ENCODE measurements at places on chromosomes 12 and 14.

GRCh38 chr14:55846826-55847446, 266.9 kb downstream of the KTN1 start:
- peak; percentile 63 for DNase-seq

- peak; percentile 12 for DNase-seq
Measured at GRCh38 chr14:21668377-21668776, 5.2 kb downstream of the OR4E1 start.

DNA sequence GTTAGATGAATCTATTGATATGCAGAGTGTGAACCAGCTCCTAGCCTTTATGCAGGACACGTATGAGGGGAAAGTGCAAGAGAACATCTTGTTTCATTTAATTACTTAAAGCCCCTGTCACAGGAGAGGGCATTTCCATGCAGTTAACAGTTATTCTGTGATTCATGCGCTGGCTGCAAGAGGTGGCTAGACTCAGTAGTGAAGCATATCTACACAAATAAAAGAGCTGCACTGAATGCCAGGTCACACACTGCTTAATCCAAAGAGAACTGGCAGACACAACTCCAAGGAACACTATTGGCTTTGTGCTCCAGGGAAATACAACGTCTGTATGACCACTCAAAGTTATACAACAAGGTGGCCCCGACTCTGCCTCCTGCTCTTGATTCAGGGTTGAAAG, 394.1 kb downstream of the C12orf75 start:
- DNase-seq: no peak

- DNase-seq: no peak
Measured at GRCh38 chr12:64821116-64821630, 3.3 kb upstream of the TBC1D30 start.

DNA sequence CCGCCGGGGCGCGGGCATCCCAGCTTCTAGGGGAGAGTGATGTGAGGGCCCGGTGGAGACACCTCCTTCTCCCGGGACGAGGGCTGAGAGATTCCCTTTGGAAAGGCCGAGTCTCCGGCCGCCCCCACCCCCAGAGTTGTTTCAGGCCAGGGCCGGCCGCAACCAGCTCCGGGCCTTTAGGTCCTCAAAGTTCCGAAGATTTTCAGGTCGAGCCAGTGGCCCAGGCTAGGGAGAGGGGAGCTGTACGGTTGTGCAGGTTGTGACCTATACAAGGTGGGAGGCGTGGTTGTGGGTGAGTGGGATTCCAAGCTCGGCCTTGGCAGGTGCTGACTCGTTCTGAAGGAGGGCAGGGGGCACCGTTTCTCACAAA, 18.4 kb upstream of the ANKRD33 start:
- no peak for DNase-seq

DNA sequence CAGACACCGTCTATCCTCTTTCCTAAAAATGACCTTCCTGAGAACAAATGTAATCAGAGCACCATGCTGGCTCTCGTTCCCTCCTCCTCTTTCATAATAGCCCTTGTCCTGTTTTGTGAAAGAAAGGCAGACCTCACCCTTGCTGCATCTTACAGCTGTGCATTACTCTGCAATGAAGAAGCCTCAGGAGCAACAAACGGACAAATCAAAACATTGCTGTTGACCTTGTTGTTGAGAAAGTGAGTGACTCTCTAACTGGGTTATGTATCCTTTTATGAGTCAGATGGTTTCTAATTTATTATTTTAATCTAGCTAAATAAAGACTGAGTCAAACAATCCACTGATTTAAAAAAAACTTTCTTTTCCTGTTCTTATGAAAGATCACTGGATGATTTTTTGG, 180.9 kb downstream of the RPS29 start:
- DNase-seq: peak; percentile 4

- peak; percentile 53 for DNase-seq
Measured at GRCh38 chr12:39103552-39104165, 198.3 kb upstream of the CPNE8 start.

DNA sequence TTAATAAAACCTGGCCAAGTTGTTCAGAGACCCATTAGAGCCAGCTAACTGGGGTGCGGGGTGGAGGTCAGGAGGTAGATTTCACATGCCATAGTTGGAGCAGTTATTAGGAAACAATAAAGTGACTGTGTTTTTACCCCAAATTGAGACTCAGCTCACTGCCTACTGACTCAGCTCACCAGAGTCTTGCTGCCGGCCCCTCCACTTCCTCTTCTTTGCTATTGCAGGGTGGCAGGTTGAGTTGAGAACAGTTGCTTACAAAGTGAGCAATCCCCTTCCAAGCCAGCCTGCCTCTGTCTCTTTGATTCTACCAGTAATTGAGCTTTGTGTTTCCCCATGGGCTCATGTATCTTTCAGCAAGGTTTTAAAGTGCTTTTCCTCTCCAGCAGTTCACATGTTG, 12.9 kb downstream of the ST8SIA1 start:
- DNase-seq: peak; percentile 15

DNA sequence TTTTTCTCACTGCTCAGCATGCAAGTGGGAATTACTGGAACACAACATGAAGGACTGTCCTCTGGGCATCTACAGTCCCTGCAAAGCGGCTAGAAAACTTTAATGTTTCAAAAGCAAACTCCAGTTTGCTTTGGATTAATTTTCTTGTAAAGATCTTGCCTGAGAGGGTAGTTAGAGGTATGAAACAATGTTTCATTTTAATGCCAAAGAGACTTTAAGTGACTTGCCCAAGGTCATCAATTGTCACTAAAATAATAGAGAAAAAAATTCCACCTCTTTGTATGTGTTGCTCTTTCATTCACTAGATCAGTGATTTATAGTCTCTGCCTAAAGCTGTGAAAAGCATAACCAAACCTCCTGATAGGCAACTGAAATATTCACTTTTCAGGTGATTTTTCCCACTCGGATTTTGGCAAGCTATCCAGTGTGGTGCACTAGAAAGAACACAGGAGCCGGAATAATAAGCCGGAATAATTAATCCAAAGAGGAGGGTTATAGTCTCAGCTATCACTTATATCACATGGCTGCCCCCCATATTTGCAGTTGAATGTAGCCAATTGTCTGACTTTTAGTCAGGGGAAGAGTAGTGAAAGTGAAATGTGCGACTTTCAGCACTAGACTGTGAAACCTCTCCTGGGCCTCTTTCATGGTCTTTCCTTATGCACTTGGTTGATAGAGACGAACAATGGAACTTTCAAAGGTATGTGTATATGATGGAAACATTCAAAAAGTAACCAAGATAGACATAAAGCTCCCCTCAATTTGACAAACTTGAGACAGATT, 107.7 kb downstream of the SLC6A15 start:
- no peak for DNase-seq

- DNase-seq: peak; percentile 82
Measured at GRCh38 chr14:35365130-35366055, 39.2 kb downstream of the NFKBIA start.

DNA sequence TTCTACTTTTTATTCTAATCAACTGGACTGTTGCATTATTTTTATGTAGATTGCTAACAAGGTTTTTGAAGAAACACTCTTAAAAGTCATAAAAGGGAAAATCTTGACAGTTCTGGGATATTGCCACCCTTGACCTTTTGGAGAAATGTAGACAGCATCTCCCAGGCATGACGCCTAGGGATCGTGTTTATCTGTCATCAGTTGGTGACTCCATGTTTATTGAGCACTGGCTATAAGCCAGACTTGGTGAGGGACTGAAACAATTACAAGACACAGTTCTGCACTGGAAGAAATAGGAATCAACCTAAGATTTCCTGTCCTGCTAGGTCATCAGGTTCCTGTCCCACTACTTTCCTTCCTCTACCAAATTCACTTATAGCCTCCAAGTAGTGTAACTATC, 34.5 kb downstream of the HMGA2 start:
- peak; percentile 60 for DNase-seq

DNA sequence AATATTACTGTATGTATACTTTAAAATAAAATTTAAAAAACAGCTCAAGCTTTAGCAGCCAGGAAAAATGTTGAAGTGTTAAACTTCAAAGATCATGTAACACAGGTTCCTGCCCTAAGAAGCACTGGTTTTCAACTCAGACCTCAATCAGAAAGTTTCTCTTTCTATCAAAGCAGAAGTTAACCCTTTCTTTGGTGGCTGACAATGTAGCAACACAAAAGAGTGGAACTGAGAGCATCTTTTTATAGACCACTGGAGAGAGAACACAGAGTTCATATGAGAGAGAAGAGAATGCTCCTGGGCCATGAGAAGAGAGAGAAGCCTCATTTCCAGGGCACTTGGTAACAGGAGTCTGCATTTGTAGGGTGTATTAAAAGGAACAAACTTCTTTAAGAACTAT, 42.2 kb upstream of the KTN1 start:
- DNase-seq: no peak

DNA sequence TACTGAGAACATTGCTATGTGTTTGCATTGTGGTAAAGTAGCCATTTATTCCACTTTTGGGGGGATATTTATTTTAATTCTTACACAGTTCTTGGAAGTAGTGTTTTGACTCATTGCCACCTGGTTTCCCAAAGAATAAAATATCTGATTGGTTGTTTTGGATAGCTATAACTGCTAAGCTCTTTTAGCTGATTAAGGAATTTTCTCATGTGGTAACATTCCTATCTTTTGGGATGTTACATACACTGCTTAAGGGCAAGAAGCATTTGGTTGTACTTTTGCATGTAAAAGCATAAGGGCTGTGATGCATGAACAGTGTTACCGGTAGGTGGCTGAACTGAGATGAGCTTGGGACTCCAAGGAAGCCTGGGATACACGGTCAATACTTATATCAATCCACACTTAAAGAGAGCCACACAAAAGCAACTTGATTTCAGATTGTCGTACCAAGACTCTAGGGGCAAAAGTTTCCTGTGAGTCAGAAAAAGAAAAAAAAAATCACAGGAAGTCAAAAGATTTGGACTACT, 71.4 kb upstream of the PRKD1 start:
- DNase-seq: no peak

GRCh38 chr12:52063082-52063924, 6.5 kb upstream of the ATG101 start:
- no peak for DNase-seq

- DNase-seq: peak; percentile 14
Measured at GRCh38 chr14:21041676-21042433, at the start of gene RNASE7. Gene RNASE7 (plus strand): TSS chr14:21042362. CDS start chr14:21042993, 631 bp downstream.

DNA sequence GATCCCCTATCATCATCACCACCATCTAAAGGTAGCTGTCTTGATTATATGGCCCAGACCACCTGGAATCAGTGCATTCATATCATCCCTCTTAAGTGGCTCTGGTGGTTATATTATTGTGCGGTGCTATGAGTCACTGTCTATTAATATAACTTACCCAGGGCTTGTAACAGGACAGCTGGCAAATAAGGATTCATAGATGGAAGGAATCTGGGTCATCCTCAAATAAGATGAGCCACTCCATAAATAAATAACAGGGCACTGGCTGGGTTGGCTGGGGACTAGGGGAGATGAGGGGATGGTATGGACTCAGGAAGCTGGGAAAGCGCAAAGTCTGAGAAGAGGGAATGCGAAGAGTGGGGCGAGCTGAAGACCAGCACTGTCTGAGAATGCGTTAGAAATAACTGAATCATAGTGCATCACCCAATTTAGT, 216.1 kb downstream of the NUAK1 start:
- peak; percentile 90 for DNase-seq

DNA sequence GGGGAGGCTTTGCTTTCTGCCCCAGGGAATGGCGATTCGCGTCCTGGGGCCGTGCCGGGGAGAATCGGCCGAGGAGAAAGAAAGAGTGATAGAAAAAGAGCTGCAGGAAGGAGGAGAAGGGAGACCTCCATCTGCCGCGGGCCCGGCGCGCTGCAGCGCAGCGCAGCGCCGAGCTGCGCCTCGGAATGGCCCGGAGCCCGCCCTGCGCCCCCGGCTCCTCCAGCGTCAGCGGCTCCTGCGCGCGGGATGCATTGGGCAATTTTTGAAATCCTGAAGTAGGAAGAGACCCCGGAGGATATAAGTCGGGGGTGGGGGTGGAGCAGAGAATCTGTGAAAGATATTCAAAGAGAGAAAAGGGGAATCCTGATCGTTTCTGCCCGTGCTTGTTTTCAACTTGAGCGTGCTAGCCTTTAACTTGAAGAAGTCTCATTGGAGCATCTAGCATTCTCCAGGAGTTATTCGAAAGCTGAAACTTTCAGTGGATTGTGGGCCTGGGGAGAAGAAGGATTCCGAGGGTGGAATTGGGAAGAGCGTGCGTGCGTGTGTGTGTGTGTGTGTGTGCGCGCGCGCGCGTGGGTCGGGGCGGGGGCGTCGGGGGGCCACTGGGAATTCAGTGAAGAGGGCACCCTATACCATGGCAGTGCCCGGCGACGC, 441 bp downstream of the PDE3A start:
- peak; percentile 59 for DNase-seq

DNA sequence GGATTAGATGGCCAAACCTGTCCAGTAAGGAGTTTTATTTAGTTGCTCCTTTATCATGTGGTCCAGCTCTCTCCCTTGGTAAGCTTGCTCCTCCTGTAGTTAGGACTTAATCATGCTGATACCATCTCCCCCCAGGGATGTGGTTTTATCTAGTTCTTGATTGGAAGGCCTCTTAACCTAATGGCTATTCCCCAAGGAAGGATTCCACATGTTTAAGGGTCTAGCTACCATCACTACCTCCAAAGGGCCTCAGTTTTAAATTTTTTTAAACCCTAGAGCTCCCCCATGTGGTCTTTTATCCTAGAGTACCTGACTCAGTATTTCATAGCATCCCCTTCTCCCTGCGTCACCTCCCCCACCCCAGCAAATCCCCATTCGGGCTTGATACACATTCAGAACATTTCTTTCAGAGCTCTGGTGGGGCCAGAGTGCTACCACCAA, 22.5 kb downstream of the MAP3K12 start:
- peak; percentile 47 for DNase-seq

- DNase-seq: no peak
Measured at GRCh38 chr14:21036751-21037150, 2.1 kb upstream of the RNASE13 start.

GRCh38 chr12:53067074-53067992, 11.9 kb downstream of the SPRYD3 start:
- DNase-seq: no peak

GRCh38 chr12:88325076-88325815, 183.1 kb downstream of the TMTC3 start:
- peak; percentile 94 for DNase-seq

DNA sequence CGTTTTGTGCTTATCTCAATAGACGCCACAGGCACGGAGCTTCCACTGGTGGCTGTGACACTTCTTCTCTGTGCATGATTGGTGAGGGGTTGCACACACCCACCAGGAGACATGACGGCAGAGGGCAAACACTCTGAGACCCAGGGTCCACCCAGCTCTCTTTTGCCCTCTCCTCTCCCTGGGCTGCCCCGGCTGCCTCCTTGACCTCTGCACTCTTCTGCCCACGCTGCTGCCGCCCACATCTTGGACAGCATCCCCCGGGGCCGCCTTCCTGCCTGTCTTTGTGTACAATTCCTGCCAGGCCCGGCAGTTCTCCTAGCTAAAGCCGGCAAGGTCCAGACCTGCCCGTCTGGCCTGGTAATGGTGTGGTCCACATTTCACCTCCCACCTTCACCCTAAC, 44.7 kb downstream of the DPF3 start:
- DNase-seq: no peak
